Neural progenitor cell (in vitro differentiated cells): ENCODE measurements at places on chromosomes 5 and 9. TPM values are rescaled to one million over a fixed set of nuclear protein-coding genes. Genes with fewer than 3 reads are reported as not detected.

Gene CEL
- total RNA-seq, result 1.0 and 2.2 TPM in 2 replicates

Gene C1QTNF3
- total RNA-seq, result 4.8 and 6.4 TPM in 2 replicates

Gene PHPT1
- 58.8 and 110 TPM in 2 replicates for total RNA-seq

Gene SLIT3
- 0.22 and 0.28 TPM in 2 replicates for total RNA-seq

Gene TRIM36
- 31.2 and 42.6 TPM in 2 replicates for total RNA-seq
